HFF-Myc (cell line): ENCODE measurements at places on chromosomes 1 and 21.

DNA sequence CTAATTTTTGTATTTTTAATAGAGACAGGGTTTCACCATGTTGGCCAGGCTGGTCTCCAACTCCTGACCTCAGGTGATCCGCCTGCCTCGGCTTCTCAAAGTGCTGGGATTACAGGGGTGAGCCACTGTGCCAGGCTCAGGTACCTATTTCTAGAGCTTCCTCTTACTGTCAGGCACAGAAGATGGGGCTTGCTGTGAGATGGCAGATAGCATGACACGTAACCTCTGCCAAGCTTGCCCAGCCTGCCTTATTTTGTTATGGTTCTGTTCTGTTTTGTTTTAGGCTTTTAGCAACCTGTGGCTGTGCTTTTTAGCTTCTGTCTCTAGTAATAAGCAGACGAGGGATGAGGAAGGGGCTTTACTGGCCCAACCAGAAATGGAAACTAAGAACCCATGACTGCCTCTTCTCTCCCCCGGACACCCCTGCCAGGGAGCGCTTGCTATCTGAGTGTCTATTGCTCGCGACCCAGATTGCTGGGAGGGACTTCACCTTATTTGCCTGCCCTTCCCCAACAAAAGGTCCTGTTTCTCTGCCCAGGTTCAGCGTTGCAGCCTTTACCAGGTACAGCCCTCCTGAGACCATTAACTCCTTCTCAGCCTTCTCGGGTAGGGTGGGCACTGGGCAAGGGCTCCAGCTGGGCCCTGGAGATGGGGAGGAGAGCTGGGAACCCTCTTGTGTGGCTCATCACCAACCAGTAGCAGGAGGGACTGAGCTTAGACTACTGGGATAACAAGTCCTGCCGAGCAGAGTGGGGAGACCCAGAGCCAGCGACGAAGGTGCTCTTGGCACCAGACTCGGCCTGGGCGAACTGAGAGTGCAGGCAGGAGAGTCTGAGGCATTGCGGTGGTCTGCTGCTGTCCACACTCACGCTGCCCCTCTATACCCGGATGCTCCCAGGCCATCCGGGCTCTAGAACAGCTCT is 13.5 kb upstream of the LGR6 start:
- DNase-seq: no peak

DNA sequence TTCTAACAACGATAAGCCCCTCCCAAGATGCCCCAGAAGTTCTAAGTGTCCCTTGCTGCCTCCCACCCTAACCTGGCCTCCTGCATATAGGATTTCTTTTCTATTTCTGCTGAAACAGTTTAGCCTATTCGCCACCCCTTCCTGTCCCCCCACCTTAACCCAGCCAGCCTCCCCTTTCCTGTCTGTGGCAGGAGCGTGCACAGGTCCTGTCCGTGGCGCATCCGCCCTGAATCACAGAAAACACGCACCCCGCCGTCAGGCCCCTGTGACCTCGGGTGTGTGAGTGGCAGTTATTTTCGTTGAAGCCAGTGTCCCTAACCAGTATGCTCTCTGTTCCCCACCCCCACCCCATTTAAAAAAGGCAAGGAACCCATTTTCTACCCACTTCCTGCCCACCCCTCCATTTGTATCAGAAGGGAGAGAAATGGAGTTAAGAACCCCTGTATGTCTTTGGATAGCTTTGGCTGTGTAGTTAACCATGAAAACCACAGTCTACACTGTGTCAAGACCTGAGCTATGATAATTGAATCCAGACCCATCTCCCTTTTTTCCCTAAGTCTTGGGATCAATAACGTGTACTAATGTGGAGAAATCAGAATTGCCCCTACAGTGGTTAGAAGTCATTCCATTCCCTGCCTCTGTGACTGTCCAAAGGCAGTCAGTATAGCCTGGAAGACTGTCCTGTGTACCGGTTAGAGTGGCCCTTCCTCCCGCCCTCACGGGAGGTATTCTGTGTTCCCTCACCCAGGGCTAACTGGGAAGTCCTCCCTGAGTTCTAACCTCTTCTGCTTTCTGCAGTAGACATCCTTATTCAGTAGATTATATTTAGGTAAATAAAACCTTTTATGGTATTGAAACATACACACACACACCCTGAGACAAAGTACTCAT is 1.8 kb downstream of the PLEKHO1 start:
- DNase-seq: no peak

GRCh38 chr21:46598581-46599572 is 6.0 kb downstream of the S100B start:
- peak; percentile 10 for DNase-seq

GRCh38 chr1:45752441-45753052 is 2.1 kb upstream of the IPP start:
- peak; percentile 10 for DNase-seq

DNA sequence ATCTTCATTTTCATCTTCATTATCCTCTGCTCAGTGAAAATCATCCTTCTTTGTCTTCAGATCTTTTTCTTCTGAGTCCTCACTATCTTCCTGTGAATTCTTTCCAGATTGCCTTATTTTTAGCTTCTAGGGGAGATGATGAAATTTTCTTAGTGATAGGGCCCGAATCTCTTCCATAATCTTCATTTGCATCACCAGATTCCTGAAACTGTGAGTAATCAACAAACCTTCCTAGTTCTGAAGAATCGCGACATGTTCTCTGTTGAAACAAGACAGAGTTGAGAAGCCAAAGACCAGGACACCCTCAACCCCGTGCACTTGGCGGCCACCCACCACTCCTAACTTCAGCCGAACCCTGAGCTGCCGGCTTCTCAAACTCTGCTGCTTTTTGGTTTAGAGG is 92.8 kb upstream of the CDC42BPA start:
- DNase-seq: no peak

DNA sequence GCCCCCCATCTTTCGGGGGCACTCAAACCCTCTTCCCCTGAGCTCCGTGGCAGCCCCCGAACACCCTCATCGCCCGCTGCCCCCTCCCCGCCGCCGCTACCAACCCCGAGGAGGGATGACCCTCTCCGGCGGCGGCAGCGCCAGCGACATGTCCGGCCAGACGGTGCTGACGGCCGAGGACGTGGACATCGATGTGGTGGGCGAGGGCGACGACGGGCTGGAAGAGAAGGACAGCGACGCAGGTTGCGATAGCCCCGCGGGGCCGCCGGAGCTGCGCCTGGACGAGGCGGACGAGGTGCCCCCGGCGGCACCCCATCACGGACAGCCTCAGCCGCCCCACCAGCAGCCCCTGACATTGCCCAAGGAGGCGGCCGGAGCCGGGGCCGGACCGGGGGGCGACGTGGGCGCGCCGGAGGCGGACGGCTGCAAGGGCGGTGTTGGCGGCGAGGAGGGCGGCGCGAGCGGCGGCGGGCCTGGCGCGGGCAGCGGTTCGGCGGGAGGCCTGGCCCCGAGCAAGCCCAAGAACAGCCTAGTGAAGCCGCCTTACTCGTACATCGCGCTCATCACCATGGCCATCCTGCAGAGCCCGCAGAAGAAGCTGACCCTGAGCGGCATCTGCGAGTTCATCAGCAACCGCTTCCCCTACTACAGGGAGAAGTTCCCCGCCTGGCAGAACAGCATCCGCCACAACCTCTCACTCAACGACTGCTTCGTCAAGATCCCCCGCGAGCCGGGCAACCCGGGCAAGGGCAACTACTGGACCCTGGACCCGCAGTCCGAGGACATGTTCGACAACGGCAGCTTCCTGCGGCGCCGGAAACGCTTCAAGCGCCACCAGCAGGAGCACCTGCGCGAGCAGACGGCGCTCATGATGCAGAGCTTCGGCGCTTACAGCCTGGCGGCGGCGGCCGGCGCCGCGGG is 837 bp downstream of the FOXD3 start:
- no peak for DNase-seq

- no peak for DNase-seq
Measured at GRCh38 chr1:5724847-5725246, 267.4 kb downstream of the NPHP4 start.

DNA sequence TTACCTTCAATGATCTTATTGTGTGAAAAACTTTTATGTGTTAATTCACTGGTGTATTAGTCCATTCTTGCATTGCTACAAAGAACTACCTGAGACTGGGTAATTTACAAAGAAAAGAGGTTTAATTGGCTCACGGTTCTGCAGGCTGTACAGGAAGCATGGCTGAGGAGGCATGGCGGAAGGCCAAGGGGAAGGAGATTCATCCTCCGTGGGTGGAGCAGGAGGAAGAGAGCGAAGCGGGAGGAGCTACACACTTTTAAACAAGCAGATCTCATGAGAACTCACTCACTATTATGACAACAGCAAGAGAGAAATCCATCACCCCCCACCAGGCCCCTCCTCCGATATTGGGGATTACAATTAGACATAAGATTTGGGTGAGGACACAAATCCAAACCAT is 44.2 kb upstream of the RGS7 start:
- DNase-seq: no peak

DNA sequence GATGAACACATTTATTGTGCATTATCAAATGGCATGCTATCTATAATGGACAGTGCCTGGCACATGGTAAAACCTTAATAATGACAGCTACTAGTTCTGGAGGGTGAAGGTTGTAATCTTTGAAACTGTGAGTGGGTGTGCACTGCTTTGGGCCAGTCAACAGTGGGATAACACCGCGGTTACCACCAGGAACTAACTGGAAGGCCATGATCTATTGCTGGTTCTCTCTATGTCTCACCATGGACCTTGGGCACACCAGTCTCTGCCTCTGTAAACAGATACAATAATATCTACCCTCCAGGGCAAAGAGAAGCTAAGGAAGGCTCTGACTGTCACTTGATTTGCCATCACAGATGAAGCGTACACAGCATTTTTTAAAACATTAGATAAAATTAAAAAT is 198.6 kb upstream of the ESRRG start:
- no peak for DNase-seq

- DNase-seq: no peak
Measured at GRCh38 chr1:74246315-74246714, 11.1 kb downstream of the TNNI3K start.

GRCh38 chr1:200774311-200774710 is 35.6 kb downstream of the CAMSAP2 start:
- no peak for DNase-seq

DNA sequence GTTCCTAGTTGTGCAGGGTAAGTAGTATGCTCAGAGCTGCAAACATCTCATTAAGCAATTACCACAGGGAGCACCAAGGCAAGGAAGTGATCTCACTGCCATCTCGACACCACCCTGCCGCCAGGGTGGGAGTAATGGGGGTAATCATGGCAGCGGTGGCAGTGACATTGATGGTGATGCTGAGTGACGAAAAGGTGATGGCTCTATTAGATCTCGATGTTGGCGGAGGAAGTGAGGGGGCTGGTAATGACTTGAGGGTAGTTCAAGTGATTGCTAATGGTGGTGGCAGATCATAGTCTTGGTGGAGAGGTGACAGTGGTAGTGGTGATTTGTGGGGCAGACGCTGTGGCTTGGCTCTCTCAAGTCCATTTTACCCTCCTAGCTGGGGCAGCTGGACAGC is 25.4 kb upstream of the TENT5B start:
- no peak for DNase-seq

- no peak for DNase-seq
Measured at GRCh38 chr1:205217418-205217817, 5.9 kb upstream of the DSTYK start.

DNA sequence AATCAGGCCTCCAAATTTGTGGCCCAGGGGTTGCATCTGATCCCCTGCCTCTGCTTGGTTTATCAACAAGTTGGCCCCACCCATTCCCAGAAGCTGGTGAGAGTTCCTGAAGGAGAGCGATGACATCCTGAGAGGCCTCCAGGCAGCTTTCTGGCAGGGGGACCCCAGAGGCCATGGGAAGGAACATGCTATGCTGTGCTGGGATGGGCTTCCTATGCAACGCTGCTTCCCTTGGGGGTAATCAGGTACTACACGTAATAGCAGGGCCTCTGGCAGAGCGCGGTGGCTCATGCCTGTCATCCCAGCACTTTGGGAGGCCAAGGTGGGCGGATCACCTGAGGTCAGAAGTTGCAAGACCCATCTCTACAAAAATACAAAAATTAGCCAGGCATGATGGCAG is 8.4 kb upstream of the MTF1 start:
- DNase-seq: no peak

DNA sequence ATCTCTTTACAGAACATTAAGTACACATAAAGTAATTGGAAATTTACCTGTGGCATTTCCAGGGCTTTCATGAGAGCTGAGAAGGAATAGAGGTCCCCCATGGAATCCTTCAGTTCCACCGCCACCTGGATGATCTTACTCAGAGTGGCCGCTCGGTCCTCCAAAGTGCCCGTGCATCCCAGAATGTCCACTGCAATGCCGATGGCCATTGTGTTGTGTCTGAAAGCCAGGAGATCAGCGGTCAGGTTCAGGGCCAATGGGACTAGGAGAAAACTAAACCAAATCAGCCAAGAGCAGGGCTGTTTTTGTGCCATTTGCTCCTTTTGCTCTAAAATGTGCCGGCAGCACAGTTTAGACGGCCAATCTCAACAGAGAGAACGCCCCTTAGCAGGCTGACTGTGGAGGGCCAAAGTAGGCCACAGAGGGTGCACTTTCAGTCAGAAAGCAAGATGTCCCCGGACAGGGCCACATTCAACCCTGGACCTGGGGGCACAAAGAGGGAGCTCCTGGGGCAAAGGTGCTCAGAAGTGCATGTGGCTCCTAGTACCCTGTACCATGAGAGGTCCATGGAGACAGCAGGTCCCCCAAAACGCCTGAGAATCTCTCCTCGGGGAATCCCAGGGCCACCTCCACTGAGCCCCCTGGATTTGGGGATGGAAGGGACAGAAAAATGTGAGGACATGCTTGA is 109.9 kb downstream of the BCAR3 start:
- no peak for DNase-seq

GRCh38 chr1:18085387-18086074 is 22.1 kb upstream of the IGSF21 start:
- DNase-seq: no peak

GRCh38 chr1:171138980-171139379 is 46.1 kb upstream of the FMO2 start:
- no peak for DNase-seq

- no peak for DNase-seq
Measured at GRCh38 chr1:66311628-66312027, 222.3 kb upstream of the SGIP1 start.
